Naive B cell (primary cell): ENCODE measurements at places on chromosomes 2 and 18.

- no peak overlapping the region for H3K27ac ChIP-seq
- H3K4me3 ChIP-seq = no peak overlapping the region
- H3K27me3 ChIP-seq = no peaks in the 10 kb centered on the region
These were observed 10.5 kb downstream of the MAP3K2 start for GRCh38 chr2:127377262-127377661.

- H3K4me3 ChIP-seq = no peak overlapping the region
- DNase-seq = no peak
- H3K27me3 ChIP-seq = peaks cover 4% of the 10 kb centered on the region
- H3K4me1 ChIP-seq = no peaks in the 10 kb centered on the region
These were observed 78.0 kb upstream of the TANC1 start for GRCh38 chr2:158890296-158890905.

DNA sequence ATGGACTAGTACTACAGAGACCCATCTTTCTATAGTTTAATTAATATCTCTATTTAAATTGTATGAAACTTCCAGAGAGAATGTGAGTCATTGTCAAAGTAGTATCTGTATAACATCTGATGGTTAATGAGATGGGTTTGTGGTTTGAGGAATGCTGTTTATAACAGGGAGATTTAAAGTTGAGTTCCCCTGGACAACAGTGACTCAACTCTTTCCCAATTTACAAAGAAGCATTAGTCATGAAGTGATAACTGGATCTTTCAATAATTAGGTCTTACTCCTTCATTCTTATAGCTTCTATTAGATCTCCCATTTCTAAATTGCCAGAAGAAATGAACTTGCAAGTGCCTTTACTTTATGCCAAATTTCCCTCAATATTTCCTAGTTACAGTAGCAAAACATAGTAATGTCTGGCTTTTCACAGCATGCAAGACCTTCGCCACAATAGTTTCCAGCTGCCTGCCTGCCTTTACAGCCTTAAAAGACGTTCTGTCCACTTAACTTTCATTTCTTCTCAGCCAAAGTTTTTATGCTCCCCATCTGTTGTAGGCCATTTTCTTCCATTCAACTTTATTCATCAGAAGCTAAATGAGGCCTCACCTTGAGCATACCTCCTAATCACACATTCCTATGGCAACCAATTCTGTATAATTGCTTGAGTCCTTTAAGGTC lies 47.7 kb upstream of the WDR75 start:
- no peaks in the 10 kb centered on the region for H3K36me3 ChIP-seq
- no peak for DNase-seq
- H3K27me3 ChIP-seq = no peaks in the 10 kb centered on the region
- H3K4me1 ChIP-seq = no peaks in the 10 kb centered on the region

DNA sequence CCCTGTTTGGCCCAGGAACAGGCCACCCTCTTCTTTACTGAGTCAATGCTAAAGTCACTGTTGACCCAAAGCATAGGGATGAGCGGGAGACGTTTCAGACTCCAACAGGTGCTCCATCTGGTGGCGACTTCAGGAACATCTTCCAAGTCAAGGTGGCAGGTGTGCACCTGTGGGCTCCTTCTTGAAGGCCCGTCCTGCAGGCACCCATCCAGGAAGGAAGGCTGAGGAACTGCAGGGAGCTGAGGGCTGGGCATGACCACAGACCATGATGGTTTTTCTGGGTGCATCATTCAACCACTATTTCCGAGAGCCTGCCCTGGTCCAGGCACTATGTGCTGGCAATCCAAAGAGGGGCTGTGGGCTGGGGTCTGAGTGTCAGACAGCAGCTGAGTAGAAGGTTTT lies 142.8 kb downstream of the NDUFA10 start:
- H3K27ac ChIP-seq = no peak overlapping the region
- peak; percentile 14 for DNase-seq
- H3K36me3 ChIP-seq = peaks cover 6% of the 10 kb centered on the region
- no peak overlapping the region for H3K4me3 ChIP-seq
- H3K4me1 ChIP-seq = peaks cover 4% of the 10 kb centered on the region

GRCh38 chr2:236682651-236683422 lies 113.2 kb downstream of the ACKR3 start:
- no peak overlapping the region for H3K4me3 ChIP-seq
- peaks cover 11% of the 10 kb centered on the region for H3K27me3 ChIP-seq
- DNase-seq = no peak
- no peak overlapping the region for H3K27ac ChIP-seq
- H3K36me3 ChIP-seq = no peaks in the 10 kb centered on the region
- no peaks in the 10 kb centered on the region for H3K4me1 ChIP-seq

- no peak overlapping the region for H3K27ac ChIP-seq
- H3K36me3 ChIP-seq = no peaks in the 10 kb centered on the region
- H3K4me1 ChIP-seq = peaks cover 26% of the 10 kb centered on the region
- no peak overlapping the region for H3K4me3 ChIP-seq
These were observed 35.2 kb downstream of the FAM178B start for GRCh38 chr2:96951125-96951654.

- H3K36me3 ChIP-seq = peaks cover 7% of the 10 kb centered on the region
- H3K27ac ChIP-seq = no peak overlapping the region
- H3K4me3 ChIP-seq = no peak overlapping the region
- H3K27me3 ChIP-seq = no peaks in the 10 kb centered on the region
- no peaks in the 10 kb centered on the region for H3K4me1 ChIP-seq
- DNase-seq = no peak
These were observed 248.8 kb downstream of the HNMT start for GRCh38 chr2:138213084-138213483.

- no peaks in the 10 kb centered on the region for H3K4me1 ChIP-seq
- DNase-seq = no peak
- peaks cover 10% of the 10 kb centered on the region for H3K27me3 ChIP-seq
- H3K27ac ChIP-seq = no peak overlapping the region
- H3K4me3 ChIP-seq = no peak overlapping the region
These were observed 23.2 kb downstream of the LAMA3 start for GRCh38 chr18:23712445-23712844.

DNA sequence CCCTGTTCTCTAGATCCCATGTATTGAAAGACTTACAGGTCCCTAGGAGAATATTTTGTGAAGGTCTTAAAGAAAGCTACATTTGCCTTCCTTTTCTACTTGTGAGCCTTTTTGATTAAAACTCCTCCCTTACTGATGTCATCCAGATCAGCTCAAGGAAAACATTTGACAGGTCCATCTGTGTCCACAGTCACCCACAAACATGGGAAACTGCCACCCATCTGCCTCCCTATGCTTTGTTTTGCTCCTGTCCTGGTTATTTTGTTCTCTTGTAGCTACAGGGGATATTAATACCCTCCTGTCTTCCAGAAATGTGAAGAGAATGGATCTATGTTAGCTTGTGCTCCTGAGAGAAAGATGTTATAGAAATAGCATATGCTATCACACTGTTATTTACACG lies 203.6 kb upstream of the GALNT5 start:
- no peaks in the 10 kb centered on the region for H3K4me1 ChIP-seq
- H3K27me3 ChIP-seq = no peaks in the 10 kb centered on the region
- H3K4me3 ChIP-seq = no peak overlapping the region

GRCh38 chr18:72543357-72544055 lies 636 bp downstream of the CBLN2 start:
- DNase-seq = no peak
- H3K4me1 ChIP-seq = peaks cover 14% of the 10 kb centered on the region
- peaks cover 8% of the 10 kb centered on the region for H3K36me3 ChIP-seq

- H3K4me3 ChIP-seq = no peak overlapping the region
- H3K4me1 ChIP-seq = no peaks in the 10 kb centered on the region
- no peaks in the 10 kb centered on the region for H3K36me3 ChIP-seq
These were observed 395.7 kb downstream of the GALR1 start for GRCh38 chr18:77645170-77645872.

DNA sequence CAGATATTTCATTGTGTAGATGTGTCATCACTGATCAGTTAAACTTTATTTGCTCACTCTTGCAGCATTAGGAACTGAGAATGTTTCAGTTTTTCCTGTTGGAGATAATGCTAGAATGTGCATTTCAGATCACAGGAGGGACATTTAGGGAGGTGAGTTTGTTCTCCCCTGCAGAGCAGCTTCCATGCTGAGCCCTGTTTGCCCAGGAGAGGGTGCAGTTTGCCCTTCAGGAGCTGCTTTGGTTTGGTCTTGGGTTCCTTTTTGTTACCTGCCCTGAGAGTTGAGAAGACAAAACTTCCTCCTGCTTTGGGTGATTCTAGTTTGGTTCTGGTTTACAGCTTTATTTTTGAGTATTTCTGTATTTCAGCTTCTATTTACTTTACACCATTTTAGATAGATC lies 49.9 kb downstream of the DGKD start:
- H3K27ac ChIP-seq = peak overlapping the region; percentile 90
- peak; percentile 64 for DNase-seq
- peaks cover 5% of the 10 kb centered on the region for H3K36me3 ChIP-seq
- no peak overlapping the region for H3K4me3 ChIP-seq

DNA sequence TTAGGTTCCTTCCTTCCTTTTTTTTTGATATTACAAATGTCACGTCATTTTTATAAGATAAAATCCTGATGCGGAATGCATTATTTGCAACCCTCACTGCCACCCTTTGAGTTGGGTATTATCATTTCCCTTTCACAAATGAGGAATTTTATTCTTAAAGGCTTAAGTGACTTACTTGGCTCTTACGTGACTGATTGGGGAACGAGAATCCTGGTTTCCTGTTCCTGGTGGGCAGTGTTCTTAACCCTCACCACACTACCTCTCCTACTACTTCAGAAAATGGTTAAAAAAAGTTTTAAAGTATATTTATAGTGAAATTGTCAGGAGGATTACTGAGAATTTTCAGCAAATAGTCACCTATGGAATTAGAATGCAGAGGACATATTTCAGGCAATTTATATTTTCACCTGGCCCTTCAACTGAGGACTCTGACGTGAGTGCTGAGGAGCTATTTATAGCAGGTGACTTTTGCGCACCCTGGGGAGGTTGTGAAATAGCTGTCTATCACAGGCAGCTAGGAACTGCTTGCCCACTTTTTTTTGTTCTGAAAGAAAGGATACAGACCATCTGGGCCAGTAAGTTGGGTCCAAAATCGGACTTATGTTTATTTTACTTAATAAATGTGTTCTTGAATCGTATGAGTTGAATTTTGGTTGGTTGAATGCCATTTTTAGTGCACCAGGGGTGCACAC lies 18.7 kb upstream of the RASGRP3 start:
- DNase-seq = no peak
- H3K4me3 ChIP-seq = peak overlapping the region; percentile 62
- no peaks in the 10 kb centered on the region for H3K36me3 ChIP-seq
- H3K27me3 ChIP-seq = no peaks in the 10 kb centered on the region
- peaks cover 7% of the 10 kb centered on the region for H3K4me1 ChIP-seq

GRCh38 chr2:105746177-105747080 lies 1.7 kb downstream of the NCK2 start:
- no peaks in the 10 kb centered on the region for H3K27me3 ChIP-seq
- peaks cover 19% of the 10 kb centered on the region for H3K36me3 ChIP-seq
- H3K4me3 ChIP-seq = peak overlapping the region; percentile 85
- peak overlapping the region; percentile 91 for H3K27ac ChIP-seq

- H3K27me3 ChIP-seq = no peaks in the 10 kb centered on the region
- H3K27ac ChIP-seq = no peak overlapping the region
- no peak overlapping the region for H3K4me3 ChIP-seq
- DNase-seq = no peak
- peaks cover 12% of the 10 kb centered on the region for H3K36me3 ChIP-seq
These were observed 8.2 kb downstream of the SLC35F6 start for GRCh38 chr2:26772064-26773001.

DNA sequence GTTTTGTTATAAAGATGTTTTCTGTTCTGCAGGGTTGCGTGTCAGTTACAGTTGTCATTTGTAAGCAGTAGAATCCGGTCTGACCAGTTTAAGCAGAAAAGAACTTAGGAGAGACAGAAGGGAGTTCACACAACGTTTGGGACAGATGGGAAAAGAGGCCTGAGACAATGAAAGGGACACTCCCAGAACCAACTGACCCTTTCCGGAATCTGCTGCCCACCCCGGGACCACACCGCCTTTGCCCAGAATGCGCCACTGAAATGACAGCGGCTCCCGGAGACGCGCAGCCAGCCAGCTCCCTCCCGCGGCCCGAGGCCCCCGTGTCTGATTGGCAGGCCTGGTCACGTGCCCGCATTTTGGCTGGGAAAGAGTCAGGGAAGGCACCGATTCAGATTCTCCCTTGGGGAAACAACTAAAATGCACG lies 244.6 kb downstream of the BCL2 start:
- H3K27me3 ChIP-seq = no peaks in the 10 kb centered on the region
- peaks cover 27% of the 10 kb centered on the region for H3K4me1 ChIP-seq
- peaks cover 3% of the 10 kb centered on the region for H3K36me3 ChIP-seq
- H3K4me3 ChIP-seq = peak overlapping the region; percentile 89

GRCh38 chr18:41798879-41799278 lies 156.2 kb upstream of the PIK3C3 start:
- no peaks in the 10 kb centered on the region for H3K36me3 ChIP-seq
- no peaks in the 10 kb centered on the region for H3K4me1 ChIP-seq
- H3K27me3 ChIP-seq = peaks cover 3% of the 10 kb centered on the region
- DNase-seq = no peak

DNA sequence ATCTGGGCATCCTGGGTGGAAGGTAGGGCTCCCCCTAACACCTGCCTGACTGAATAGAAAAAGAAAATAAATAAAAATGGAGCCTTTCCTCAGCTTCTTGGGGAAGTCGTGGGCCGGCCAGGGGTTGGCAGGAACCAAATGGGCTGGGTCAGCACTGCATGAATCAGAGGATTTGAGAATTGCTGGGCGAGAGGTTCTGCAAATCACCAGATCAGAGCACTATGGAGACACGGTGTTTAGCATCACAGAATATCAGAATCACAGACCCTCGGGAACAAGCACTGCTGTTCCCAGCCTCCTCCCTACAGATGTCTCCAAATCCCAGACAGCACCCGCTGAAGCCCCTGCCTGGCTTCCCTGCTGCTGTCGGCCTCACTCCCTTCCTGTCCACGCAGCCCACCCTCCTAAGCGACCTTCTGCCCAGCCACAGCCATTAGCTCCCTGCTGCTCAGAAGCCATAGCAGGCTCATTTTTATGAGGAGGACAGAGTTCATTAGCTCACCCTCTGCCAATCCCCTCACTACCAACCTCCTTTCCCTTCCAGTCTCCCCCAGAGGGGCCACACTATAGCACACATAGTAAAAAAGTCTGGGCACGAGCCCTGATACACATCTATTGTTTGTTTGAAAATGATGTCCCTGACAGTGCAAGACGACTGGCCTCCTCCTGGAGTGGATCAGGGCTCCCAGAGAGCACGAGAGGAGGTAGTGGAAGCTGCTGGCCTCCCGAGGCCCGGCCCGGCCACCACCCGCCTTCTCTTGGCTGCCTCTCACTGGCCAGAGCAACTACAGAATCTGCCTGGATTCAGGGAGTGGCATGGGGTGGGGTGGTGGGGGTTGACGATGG lies 64.6 kb upstream of the TAF1B start:
- H3K27ac ChIP-seq = peak overlapping the region; percentile 80
- H3K27me3 ChIP-seq = no peaks in the 10 kb centered on the region
- H3K36me3 ChIP-seq = no peaks in the 10 kb centered on the region
- DNase-seq = no peak
- peaks cover 10% of the 10 kb centered on the region for H3K4me1 ChIP-seq
- H3K4me3 ChIP-seq = no peak overlapping the region

GRCh38 chr2:59806486-59806885 lies 747.0 kb downstream of the BCL11A start:
- DNase-seq = no peak
- H3K27me3 ChIP-seq = no peaks in the 10 kb centered on the region
- H3K36me3 ChIP-seq = no peaks in the 10 kb centered on the region
- H3K4me1 ChIP-seq = no peaks in the 10 kb centered on the region
- H3K4me3 ChIP-seq = no peak overlapping the region
- no peak overlapping the region for H3K27ac ChIP-seq
